Uterine smooth muscle cell (primary cell): ENCODE measurements at places on chromosomes 13 and 19. TPM values are rescaled to one million over a fixed set of nuclear protein-coding genes. Genes with fewer than 3 reads are reported as not detected.

The CD209 gene
- not detected in 2 replicates for total RNA-seq

The B9D2 gene
- 4.7 and 5.9 TPM in 2 replicates for total RNA-seq

The CGB3 gene
- total RNA-seq: not detected in 2 replicates

The CD37 gene
- total RNA-seq: 0.12 TPM in 1 of 2 replicates, not detected in the other

The DUXA gene
- not detected in 2 replicates for total RNA-seq

The SLC25A23 gene
- 11.7 and 29.0 TPM in 2 replicates for total RNA-seq

The GAPDHS gene
- not detected in 2 replicates for total RNA-seq

The CCDC169 gene
- total RNA-seq: 4.5 and 4.9 TPM in 2 replicates

The NMRK2 gene
- not detected in 2 replicates for total RNA-seq

The LRP3 gene
- total RNA-seq: 22.6 and 35.2 TPM in 2 replicates

The LGALS4 gene
- total RNA-seq: not detected in 2 replicates

The RB1 gene
- total RNA-seq: 27.5 and 29.4 TPM in 2 replicates

The GPR12 gene
- total RNA-seq: not detected in 2 replicates

The NCAN gene
- total RNA-seq: under 0.01 TPM in 1 of 2 replicates, not detected in the other

The LGI4 gene
- total RNA-seq: under 0.01 and 0.25 TPM in 2 replicates

The CEACAM7 gene
- total RNA-seq: not detected in 2 replicates

The LILRA1 gene
- total RNA-seq: not detected in 2 replicates

The MEIS3 gene
- total RNA-seq: 67.5 and 99.3 TPM in 2 replicates

The PPM1N gene
- 2.3 and 2.7 TPM in 2 replicates for total RNA-seq

The LGALS7B gene
- total RNA-seq: 0.55 TPM in 1 of 2 replicates, not detected in the other

The FFAR2 gene
- total RNA-seq: not detected in 2 replicates

The NFIC gene
- total RNA-seq: 65.7 and 67.1 TPM in 2 replicates

The SYCN gene
- not detected in 2 replicates for total RNA-seq

The EBI3 gene
- not detected in 2 replicates for total RNA-seq

The ZFP36 gene
- 1.8 and 3.0 TPM in 2 replicates for total RNA-seq

The PLK5 gene
- total RNA-seq: not detected in 2 replicates

The SULT2B1 gene
- total RNA-seq: not detected in 2 replicates

The SHISA7 gene
- total RNA-seq: not detected in 2 replicates

The CADM4 gene
- 1.2 and 3.7 TPM in 2 replicates for total RNA-seq

The SSC5D gene
- total RNA-seq: 22.4 and 38.0 TPM in 2 replicates

The DIRAS1 gene
- 1.9 and 4.2 TPM in 2 replicates for total RNA-seq
